ENCODE measurements at places on chromosomes 3 and 15.

DNA sequence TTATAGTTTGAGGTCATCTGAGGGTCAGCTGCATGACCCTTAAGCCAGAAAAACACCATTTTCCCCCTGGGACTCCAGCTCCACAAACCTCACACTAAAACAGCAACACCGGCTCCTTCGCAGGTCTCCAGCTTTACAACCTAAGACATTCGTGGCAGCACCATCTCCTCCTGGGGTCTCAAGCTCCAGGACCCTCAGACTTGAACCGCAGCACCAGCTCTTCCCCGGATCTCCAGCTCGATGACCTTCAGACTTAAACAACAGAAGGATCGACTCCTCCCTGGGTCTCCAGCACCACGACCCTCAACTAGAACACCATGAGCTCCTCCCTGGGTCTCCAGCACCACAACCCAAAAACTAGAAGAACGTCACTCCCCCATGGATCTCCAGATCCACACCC lies 233.7 kb upstream of the CNTN6 start:
- DNase-seq = no peak

- DNase-seq = no peak
These were observed 11.3 kb downstream of the NBEAL2 start for GRCh38 chr3:46990573-46991374.

DNA sequence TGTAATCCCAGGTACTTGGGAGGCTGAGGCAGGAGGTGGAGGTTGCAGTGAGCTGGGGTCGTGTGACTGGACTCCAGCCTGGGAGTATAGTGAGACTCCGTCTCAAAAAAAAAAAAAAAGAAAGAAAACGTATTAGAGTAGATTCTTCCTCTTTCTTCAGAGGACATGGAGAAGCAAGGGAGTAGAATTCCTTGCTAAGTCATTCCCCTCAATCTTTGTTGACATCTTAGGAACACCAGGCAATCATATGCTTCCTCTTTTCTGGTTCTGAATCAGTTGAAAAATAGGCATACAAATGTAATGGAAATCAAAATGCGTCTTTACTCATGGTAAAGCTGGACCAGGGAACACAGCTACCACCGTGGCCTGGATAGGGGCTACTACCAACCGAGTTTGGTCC lies 38.3 kb upstream of the ATOSA start:
- DNase-seq = no peak

DNA sequence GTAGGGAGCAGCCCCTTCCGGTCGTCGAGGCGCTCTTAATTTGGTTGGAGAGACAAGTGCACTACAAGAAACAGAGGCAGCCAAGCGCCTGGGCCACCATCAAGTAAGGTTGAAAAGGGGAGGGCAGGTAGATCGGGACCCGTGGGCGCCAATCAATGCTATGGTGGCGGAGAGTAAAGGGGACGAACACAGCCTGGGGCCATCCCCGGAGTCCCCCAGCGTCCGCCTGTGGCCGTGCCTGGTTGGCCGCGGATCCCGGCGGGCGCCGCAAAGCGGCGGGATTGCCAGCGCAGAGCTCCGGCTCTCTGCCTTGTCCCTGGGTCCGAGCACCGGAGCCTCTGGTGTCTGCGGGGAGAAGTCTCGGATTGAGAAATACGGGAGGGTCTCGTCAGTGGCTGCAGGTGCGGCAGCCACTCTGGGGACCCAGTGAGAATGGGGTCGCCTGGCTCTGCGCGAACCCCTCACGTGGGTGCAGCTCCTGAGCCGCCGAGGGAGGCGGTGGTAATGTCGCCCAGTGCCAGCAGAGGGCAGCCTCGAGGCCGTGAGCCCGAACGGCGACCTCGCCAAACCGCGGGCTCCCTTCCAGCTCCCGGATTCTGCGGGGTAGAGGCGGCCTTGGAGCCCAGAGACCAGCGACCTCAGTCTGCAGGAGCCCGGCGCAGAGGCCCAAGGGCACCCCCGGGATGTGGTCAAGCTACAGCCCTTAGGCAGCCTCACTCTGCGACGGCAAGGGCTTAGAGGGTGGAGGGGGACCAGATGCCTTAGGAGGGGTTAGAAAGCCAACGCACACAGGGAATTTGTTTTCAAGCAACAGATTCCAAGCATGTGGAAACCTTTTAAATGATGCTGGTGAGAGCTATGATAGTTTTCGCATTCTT lies 10.8 kb downstream of the FOXL2 start:
- peak; percentile 57 for DNase-seq

GRCh38 chr3:134617608-134618477 lies 33.0 kb downstream of the KY start:
- no peak for DNase-seq

DNA sequence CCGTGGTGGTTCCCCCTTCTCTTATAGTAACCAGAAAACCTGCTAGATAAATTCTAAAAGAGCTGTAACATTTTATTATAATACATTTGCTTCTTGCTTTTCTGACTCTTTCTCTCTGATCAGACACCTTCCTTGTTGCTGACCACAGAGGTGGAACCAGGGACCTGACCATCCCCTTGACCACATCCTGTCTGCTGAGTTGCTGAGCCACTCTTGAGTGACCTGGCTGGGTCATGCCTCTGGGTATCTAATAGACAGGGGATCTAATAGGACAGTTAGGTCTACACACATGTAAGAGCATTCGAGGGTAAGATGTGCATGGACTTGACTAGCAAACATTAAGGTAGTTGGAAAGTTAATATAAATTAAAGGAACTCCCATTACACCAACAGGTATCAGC lies 22.8 kb upstream of the TRIM59 start:
- no peak for DNase-seq

DNA sequence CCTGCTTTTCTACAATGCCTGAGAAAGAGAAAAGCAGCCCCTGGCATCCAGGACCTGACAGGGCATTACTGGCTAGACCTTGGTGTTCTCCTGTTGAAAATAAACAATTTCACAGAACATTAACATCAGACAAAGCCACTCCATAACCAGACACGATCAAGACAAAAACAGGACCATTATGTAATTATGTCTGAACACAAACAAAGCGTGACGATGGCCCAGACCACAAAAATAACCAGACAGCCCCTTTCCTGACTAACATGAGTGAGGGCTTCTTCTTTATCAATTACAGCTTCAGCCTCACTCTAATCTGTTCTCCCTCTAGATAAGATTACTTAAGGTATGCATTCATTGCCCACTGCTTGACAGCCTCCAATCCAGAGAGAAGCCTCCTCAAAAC lies 172.7 kb upstream of the LMCD1 start:
- DNase-seq = no peak

DNA sequence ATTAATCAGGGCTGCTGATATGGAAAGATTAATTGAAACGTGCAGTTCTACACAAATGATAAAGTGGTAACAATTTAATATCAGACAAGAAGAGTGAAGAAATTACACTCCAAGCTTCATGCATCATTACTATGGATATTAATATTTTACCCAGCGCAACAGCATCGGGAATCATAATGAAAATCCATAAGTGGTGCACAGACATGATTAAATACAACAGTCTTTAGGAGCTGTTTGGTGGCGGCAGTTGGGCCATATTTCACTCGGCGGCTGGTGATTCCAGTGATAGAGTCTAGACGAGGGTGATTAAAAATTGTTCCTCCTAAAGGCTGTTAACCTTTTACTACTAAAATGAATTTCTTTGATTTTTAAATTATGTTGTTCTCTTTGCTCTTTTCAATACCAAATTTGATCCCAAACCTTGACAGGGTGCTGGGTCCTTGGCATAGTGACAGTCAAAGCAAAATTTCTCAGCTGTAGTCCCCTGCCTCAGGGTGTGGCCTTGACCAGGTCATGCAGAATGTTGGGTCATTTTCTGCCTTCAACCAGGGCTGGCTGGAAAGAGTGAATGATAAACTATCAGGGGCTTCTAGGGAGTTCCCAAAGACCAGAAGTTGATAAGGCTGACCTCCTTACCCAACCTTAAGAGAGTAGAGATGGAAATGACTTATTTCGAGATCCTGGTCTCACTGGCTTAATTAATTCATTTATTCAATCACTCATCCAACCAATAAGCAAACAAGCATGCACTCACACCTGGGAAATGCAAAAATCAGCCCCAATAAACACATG lies 392.0 kb downstream of the IL20RB start:
- no peak for DNase-seq

GRCh38 chr3:14788644-14789043 lies 30.1 kb upstream of the FGD5 start:
- DNase-seq = no peak

GRCh38 chr3:66858656-66859381 lies 139.3 kb upstream of the KBTBD8 start:
- no peak for DNase-seq
